ENCODE measurements at places on chromosomes 7 and 10.

GRCh38 chr7:69568266-69568665, 30.0 kb upstream of the AUTS2 start:
- H3K4me1 ChIP-seq = no peaks in the 10 kb centered on the region
- H3K36me3 ChIP-seq = no peaks in the 10 kb centered on the region
- no peak overlapping the region for H3K4me3 ChIP-seq
- no peak overlapping the region for H3K27ac ChIP-seq
- no peak for DNase-seq

DNA sequence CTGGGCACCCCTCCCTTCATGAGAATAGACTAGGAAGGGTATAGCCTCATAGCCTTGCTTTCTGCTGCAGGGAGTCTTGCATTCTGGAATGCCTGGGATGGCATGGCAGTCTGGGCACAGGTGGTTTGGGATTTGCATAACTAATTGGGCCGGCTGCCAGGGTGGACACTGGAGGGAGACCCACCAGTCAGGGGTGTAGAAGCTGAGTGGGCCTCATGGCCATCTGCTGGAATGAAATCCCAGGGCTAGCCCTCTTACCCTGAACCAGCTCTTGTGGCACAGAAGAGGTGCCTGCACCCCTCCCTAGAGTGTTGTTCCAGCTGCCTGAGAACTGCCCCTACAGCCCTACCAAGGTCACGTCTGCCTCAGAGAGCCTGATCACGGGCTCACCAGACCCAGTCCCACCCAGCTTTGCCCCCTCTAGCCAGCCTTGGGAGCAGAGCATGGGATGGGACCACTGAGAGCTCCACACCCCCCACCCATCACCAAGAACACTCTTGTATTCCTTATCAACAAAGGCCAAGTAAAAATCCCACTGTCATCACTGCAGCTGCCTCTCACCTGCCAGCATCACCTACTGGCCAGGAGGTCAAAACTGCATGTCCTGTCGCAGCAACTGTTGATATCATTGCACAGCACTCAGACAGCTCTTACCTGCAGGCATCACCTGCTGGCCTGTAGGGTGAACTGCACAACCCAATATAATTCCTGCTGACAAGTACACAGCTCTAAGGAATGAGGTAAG, 148.9 kb downstream of the ZEB1 start:
- DNase-seq = peak; percentile 87
- H3K27ac ChIP-seq = no peak overlapping the region
- no peaks in the 10 kb centered on the region for H3K27me3 ChIP-seq
- no peaks in the 10 kb centered on the region for H3K36me3 ChIP-seq

DNA sequence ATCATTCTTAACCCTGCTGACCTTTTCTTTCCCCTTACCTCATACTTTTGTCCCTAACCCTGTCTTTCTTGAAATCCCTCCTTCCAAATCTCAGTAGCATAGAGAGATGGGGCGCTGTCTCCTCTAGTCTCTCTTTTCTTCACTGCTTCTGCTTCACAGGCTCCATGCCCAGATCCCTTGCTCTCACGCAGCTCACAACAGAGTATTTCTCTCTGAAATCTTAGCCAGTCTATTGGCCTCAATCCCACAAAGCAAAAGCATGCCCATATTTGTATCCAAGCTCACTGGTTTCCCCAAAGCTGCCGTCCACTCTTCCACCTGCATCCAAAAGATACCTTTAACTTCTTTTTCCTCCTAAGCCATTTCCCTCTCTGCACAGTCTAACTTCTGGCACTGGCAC, 526.8 kb downstream of the PLXDC2 start:
- H3K27ac ChIP-seq = no peak overlapping the region
- H3K27me3 ChIP-seq = no peaks in the 10 kb centered on the region
- DNase-seq = no peak
- H3K4me3 ChIP-seq = no peak overlapping the region
- peaks cover 18% of the 10 kb centered on the region for H3K36me3 ChIP-seq

DNA sequence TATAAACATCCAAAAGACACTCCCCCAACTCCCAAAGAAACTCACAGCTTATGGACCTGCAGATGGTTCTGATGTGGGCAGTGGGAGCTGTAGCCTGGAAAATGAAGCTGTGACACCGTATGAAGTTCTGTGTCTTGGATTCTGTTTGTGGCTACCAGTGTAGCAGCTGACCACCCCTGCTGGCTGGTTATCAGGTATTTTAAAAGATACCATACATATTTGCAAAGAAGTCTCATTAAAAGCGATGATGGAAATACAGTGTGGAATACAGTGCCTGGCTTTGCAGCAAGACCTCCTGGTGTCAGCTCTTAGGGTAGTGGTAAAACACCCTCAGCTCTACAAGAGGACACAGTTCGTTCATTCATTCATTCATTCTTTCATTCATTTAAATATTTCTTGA, 194.3 kb upstream of the PRKCQ start:
- no peaks in the 10 kb centered on the region for H3K36me3 ChIP-seq
- no peaks in the 10 kb centered on the region for H3K4me1 ChIP-seq
- H3K27me3 ChIP-seq = no peaks in the 10 kb centered on the region
- no peak for DNase-seq
- H3K27ac ChIP-seq = no peak overlapping the region

DNA sequence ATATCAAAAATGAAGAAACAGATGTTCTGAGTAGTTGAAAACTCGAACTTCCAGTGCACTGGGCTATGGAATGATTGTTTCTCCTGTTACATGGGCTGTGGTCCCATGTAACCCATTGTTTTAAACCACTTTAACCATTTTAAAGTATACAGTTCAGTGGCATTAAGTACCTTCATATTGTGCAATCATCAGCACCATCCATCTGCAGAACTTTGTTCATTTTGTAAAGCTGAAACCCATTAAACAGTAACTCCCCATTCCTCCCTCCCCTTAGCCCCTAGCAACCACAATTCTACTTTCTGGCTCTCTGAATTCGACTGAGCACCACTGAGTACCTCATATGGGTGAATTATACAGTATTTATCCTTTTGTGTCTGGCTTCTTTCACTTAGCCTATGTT, 217.4 kb downstream of the LRMDA start:
- DNase-seq = no peak
- no peaks in the 10 kb centered on the region for H3K36me3 ChIP-seq
- H3K27me3 ChIP-seq = 0 out of 2 replicates have a peak, but pooled peaks cover 3% of the 10 kb centered on the region
- H3K4me1 ChIP-seq = no peaks in the 10 kb centered on the region
- H3K27ac ChIP-seq = no peak overlapping the region

DNA sequence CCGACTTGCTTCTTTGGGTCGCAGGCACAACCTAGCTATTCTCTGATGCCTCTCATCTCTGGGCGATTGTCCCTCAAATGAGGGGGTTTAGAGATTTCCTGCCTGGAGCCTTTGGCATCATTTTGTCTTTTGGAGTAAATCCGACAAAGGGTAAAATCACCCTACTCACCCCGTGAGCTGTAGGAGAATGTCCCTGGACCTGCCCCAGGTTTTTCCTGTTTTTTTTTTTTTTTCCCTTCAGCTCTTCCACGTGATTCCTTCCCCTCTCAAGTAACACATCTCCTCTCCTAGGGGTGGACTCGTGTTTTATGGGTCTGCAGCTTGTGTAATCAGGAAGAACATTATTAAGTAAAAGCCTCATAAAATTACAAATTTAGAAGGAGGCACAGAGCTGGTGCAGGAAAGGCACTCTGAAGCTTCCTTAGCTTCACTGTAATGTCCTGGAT, 128.4 kb upstream of the ZNF746 start:
- no peak for DNase-seq
- no peak overlapping the region for H3K4me3 ChIP-seq
- H3K4me1 ChIP-seq = peaks cover 4% of the 10 kb centered on the region
- no peak overlapping the region for H3K27ac ChIP-seq
- H3K36me3 ChIP-seq = no peaks in the 10 kb centered on the region

DNA sequence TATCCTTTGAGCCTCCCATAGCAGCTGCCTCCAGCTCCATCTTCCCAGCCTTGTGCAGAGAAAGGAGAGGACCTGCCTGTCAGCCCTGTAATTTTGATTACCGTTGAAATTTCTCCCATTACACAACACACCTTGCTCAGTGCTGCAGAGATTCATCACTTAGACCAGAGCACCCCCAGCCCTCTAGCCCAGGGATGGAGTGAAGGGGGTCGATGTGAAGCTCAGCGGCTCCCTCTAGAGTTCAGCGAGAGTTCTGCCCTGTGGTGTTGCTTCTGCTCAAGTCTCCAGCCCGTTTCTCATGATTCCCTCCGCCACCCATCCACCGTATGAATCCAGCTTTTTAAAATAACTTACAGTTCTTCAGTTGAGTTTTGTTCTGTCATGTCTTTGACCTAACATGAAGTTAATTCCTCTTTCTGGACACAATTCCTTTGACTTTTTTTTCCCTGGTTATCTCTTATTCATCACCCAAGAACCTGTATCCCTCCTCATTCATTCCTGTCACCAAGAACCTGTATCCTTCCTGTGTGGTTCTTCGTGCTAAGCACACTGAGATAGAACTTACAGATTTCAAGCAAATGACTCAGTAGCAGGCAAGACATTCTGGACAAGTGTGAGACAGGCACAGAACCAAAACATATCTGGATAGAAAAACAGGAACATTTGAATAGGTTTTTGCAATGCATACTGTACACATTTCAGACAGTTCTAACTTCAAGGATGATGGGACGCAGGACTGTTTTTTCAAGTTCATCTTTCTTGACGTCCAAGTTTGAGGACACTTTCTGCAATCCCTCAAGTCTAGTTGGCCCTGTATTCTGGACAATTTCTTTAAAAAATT, 35.0 kb upstream of the ZNF32 start:
- no peak overlapping the region for H3K4me3 ChIP-seq
- H3K36me3 ChIP-seq = no peaks in the 10 kb centered on the region
- DNase-seq = peak; percentile 85
- no peak overlapping the region for H3K27ac ChIP-seq
- peaks cover 11% of the 10 kb centered on the region for H3K27me3 ChIP-seq

GRCh38 chr10:125144206-125144605, 16.2 kb downstream of the CTBP2 start:
- no peaks in the 10 kb centered on the region for H3K27me3 ChIP-seq
- peak overlapping the region; percentile 3 for H3K4me3 ChIP-seq
- H3K4me1 ChIP-seq = peaks cover 92% of the 10 kb centered on the region
- H3K27ac ChIP-seq = peak overlapping the region; percentile 72
- no peaks in the 10 kb centered on the region for H3K36me3 ChIP-seq

- no peak overlapping the region for H3K4me3 ChIP-seq
- no peaks in the 10 kb centered on the region for H3K36me3 ChIP-seq
- H3K27ac ChIP-seq = no peak overlapping the region
- no peaks in the 10 kb centered on the region for H3K27me3 ChIP-seq
These were observed 350.1 kb downstream of the ETV1 start for GRCh38 chr7:13639396-13639795.

DNA sequence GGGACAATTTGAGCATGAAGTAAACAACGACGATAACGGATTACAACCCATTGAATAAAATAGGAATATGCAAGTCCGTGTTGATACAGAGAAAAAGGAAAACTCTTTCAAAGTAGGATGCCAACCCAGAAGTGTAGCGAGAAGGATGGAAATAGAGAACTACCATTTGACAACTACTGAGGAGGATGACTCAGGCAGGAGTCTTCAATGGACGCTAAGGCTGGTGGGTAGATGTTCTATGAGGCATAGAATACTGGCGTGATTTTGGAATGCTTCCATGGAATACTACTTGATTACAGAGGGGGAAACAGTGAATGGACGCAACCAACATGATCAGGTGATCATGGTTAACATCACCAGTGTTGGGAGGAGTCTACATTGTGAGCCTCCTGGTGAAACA, 828 bp upstream of the CFAP70 start:
- peak overlapping the region; percentile 56 for H3K4me3 ChIP-seq
- no peaks in the 10 kb centered on the region for H3K36me3 ChIP-seq
- no peak for DNase-seq
- H3K27me3 ChIP-seq = peaks cover 9% of the 10 kb centered on the region

- DNase-seq = no peak
- H3K27me3 ChIP-seq = peaks cover 45% of the 10 kb centered on the region
- H3K36me3 ChIP-seq = no peaks in the 10 kb centered on the region
- H3K4me3 ChIP-seq = no peak overlapping the region
- no peak overlapping the region for H3K27ac ChIP-seq
These were observed 311.9 kb downstream of the MDFIC start for GRCh38 chr7:115233809-115234208.

DNA sequence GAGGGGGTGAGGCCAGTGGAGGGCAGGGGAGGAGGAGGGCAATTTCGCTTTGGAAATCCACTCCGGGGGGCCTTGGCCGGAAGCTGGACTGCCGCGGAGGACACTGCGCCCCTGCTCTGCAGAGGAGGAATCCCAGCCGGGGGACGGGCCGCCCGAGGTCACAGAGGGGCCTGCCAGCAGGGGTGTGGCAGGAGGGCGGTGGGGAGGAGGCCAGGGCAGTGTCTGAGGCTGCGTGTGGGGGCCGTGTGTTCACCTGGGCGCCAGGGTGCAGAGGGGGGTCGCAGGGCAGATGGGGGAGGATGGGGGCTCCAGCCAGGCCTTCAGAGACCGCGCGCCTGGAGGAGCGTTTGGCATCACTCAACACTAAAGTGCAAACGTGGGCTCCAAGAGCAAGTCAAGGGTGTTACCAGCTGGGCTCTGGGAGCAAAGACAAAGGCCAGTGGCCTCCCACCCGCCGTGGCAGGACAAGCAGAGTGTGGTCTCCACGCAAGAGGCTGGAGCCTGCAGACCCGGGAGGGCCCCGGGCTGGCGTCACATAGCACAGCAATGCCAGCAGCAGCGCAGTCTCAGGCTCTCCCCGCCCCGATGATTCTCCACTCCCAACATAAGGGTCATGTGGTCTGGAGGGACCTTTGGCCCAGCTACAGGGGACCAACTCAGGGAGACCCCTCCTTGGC, 45.3 kb upstream of the DNAJB6 start:
- H3K27me3 ChIP-seq = no peaks in the 10 kb centered on the region
- DNase-seq = no peak
- no peaks in the 10 kb centered on the region for H3K36me3 ChIP-seq

DNA sequence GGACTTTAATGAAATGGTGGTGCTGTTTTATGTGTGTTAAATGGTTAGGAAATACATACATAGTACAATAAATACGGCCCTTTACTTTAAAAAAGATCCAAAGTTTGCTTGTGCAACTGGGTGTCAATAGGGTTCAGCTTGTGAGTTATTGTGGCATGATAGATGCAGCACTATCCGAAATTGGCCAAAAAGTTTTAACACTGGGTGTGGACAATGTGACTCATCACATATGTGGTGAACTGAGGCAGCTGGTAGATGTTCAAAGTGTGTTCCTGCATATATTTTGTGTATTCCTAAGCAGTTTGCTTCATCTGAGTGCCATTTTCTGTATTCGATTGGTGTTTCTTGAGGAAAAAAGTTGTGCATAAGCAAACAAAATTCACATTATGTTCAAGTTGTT, 473.1 kb downstream of the KIF20B start:
- H3K4me1 ChIP-seq = no peaks in the 10 kb centered on the region
- no peak overlapping the region for H3K27ac ChIP-seq
- no peaks in the 10 kb centered on the region for H3K36me3 ChIP-seq
- DNase-seq = no peak
- no peak overlapping the region for H3K4me3 ChIP-seq

DNA sequence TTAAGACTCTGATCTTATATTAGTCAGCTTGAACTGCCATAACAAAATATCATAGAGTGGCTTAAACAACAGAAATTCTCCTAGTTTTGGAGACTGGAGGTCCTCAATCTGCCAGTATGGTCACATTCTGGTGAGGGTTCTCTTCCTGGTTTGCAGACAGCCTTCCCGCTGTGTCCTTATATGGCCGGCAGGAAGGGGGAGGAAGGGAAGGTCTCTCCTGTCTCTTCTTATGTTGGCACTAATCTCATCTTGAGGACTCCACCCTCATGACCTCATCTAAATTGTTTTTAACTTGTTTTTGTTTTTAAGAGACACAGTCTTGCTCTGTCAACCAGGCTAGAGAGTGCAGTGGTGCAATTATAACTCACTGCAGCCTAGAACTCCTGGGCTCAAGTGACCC, 53.1 kb downstream of the VPS41 start:
- peaks cover 8% of the 10 kb centered on the region for H3K4me1 ChIP-seq
- no peak for DNase-seq
- no peaks in the 10 kb centered on the region for H3K36me3 ChIP-seq
- H3K27me3 ChIP-seq = no peaks in the 10 kb centered on the region
- H3K4me3 ChIP-seq = no peak overlapping the region

GRCh38 chr10:70528741-70529362, 50.3 kb downstream of the PALD1 start:
- H3K27me3 ChIP-seq = no peaks in the 10 kb centered on the region
- DNase-seq = peak; percentile 78
- no peak overlapping the region for H3K4me3 ChIP-seq
